ENCODE measurements at places on chromosomes 6 and 20. TPM values are rescaled to one million over a fixed set of nuclear protein-coding genes. Genes with fewer than 3 reads are reported as not detected.

DNA sequence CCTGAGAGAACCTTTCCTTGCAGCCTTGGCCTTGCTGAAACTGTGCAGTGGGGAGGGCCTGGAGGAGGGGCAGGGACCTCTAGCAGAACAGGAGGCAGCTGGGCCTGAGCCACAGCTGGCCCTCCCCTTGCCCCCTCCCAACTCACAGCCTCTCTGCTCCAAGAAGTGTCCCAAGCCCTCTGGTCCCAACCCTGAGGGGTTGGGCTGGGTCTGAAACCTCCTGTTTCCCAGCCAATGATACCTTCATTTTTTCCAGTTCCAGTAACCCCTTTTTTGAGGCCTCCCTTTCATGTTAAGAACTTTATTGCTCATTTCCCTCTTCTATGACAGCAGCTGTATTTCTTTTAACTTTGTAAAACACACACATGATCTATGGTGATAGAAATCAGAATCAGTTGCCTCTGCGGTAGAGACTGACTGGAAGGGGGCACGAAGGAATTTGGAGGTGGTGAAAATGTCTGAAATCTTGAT lies 17.9 kb upstream of the ARMC12 start:
- peak; percentile 41 for DNase-seq

DNA sequence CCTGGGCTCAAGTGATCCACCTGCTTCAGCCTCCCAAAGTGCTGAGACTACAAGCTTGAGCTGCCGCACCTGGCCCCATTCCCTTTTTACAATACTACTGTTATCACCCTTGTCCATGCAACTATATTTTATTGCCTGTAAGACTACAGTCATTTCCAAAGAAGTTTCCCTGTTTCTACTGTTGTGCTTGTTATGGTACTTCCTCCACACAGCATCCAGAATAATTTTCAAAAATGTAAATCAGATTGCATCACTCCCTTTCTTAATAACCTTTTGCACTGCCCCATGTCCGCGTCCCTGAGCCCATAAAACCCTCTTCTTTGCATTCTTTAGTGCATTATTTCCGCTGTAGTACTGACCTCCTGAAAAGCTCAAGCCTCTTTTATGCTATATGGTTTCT lies 128.9 kb upstream of the AKIRIN2 start:
- DNase-seq = no peak

DNA sequence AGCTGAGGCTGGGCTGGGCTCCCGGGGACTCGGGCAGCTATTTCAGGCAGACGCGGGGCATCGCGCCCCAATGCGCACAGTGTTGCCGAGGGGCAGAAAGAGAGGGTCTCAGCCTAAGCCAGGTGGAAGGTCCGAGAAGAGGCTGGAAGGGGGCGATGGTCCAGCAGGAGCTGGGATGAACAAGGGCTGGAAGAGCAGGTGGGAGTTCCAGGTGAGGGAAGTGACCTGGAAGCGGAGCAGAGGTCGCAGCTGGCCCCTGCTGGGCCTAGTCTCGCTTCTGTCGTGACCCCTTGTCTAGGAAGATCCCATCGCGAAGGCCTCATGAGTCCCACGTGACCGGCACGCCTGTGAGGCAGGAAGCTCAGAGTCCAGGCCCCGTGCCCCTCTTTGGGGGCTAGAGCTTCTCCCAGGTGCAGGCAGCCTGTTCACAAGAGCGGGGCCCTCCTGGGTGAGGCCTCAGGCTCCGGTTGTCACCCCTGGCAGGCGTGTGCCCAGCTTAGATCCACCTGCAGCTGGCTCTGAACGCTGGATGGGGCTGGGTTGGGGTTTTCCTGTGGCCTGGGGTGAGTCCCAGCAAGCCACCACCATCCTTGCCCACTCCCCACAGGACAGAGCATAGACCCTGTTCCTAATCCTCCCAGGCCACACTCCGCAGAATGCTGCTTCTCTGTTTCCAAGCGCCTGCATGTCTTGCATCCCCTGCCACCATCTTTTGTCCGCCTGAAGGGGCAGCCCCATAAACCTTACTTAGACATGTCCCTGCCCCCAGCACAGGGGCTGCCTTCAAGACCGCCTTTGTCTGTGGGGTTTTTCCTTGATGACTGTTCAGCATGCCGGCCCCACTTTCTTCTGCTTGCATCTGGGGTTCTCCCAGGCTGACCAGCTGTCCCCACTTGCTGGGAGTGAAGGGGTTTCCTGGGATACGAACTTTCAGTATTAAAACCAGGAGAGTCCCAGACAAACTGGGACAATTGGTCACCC lies 15.1 kb downstream of the SLC22A3 start:
- DNase-seq = no peak

GRCh38 chr6:132084811-132085509 lies 133.8 kb upstream of the CCN2 start:
- no peak for DNase-seq

GRCh38 chr20:50548396-50548795 lies 38.2 kb downstream of the PTPN1 start:
- no peak for DNase-seq

The GRM1 gene
- 0.45 TPM for total RNA-seq

The UBD gene
- 4.1 TPM for total RNA-seq

Measured in sciatic nerve (tissue), 2 donors.